ENCODE measurements at places on chromosomes 1 and 21.

- DNase-seq = no peak
These were observed 88.7 kb downstream of the ITPKB start for GRCh38 chr1:226650236-226650841.

GRCh38 chr1:202625416-202626360 lies 84.6 kb downstream of the SYT2 start:
- DNase-seq = peak; percentile 71

DNA sequence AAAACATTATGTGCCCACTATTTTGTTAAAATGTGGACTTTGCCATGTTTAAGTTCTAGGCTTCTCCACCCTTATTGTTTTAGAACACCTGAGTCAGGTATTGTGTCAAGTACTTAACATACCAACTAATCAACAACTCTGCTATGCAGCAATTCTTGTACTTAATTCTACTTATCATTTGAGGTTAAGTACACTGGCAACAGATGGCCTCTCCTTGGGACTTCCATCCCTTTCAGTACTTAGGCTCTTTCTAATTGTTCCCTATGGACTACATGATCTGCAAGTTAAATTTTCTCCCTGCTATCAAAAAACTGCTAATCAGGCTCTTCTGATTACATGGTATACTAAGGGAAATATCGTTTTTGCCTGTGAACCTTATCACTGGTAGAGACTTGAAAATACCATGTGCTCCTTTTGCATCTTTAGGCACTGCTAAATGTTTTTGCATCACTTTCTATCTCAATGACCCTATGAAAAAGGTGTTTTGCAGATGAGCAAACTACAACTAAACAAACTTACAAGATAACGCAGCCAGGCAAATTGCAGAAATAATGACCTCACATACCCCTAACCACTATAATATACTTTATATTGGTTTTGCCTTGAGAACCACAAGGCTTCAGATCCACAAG lies 18.9 kb downstream of the SFPQ start:
- no peak for DNase-seq

GRCh38 chr21:45774291-45774690 lies 130.8 kb downstream of the PCBP3 start:
- no peak for DNase-seq

- no peak for DNase-seq
These were observed 21.1 kb downstream of the COQ8A start for GRCh38 chr1:226960944-226961765.

DNA sequence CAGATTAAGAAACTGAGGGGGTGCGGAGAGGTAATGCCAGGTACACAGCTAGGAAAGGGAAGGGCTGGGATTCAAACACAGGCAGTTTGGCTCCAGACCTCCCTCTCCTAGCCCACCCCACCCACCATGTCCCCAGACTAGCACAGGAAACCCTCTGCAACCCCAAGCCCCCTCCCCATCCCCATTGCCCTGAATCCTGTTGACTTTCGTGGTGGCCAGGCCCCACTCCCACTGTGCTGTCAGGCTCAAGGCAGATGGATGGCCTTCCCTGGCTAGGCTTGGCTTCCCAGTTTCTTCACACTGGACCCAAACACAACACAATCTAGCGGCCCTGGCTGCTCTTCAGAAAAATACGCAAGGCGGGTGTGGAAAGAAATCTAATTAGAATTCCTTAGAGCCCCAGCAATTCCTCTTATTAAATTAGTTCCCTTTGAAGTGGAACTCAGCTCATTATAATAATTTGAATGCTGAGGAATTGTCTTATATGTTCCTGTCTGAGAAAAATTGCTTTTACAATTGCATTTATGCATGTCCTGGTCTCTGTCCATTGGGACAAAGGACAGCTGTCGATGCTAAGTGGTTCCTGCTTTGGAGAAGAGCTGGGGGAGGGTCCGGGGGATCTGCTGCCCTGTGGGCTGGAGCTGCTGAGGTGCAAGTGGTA lies 97.4 kb downstream of the SYF2 start:
- no peak for DNase-seq

DNA sequence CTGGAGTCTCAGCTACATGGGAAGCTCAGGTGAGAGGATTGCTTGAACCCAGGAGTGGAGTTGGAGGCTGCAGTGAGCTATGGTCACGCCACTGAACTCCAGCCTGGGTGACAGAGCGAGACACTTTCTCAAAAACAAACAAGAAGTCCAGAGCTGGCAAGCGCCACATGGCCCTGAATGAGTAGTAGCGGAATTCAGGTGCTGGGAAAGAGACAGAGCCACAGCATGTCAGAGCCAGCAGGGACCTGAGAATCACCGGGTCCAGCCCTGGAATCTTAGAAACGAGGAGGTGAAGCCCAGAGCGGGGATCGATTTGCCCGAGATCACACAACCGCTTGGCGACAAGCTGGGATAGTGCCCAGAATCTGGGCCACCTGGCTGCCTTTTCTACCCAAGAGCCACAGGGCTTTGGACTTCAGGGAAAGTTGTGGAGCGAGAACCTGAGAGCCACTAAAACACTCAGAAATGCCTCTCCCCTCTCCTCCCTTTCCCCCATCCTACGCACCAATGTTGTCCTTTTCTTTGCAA lies 9.8 kb downstream of the ARL8A start:
- no peak for DNase-seq

- DNase-seq = no peak
These were observed 33.3 kb downstream of the COQ8A start for GRCh38 chr1:226973371-226973897.

GRCh38 chr1:17067069-17067426 lies 13.2 kb upstream of the SDHB start:
- no peak for DNase-seq
